ENCODE measurements at places on chromosomes 7 and 10.

DNA sequence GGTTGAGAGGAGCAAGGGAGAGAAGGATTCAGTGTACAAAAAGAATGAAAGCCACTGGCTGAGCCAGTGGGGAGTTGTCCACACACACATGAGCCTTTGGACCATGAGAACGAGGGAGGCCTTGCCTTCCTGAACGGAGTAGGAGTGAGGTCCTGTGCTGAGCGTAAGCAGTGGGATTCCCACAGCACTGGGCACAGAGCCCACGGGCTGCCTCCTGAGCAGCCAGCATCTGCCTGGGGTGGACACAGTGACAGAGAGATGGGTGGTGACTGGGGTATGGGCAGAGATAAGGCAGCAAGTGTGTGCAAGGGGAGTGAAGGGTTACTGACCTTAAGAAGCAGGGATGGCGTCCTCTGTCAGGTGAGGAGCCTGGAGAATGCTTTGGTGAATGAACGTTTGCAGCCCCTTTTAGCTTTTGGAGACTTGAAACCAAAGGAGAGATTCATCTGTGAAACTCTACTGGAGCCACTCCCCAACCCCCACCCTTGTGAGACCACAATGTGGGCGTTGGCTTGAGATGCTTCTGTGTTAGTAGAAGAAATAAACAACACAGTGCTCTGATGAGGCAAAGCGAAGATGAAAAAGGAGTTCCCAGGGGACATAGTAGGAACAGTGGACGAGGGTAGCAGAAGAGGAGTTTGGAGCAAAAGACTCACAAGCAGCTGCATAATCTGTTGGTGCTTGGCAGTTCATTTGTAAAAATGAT lies 56.5 kb downstream of the FIGNL1 start:
- no peak for DNase-seq

- no peak for DNase-seq
Observed at GRCh38 chr10:27072436-27073114, 27.7 kb downstream of the ANKRD26 start.

DNA sequence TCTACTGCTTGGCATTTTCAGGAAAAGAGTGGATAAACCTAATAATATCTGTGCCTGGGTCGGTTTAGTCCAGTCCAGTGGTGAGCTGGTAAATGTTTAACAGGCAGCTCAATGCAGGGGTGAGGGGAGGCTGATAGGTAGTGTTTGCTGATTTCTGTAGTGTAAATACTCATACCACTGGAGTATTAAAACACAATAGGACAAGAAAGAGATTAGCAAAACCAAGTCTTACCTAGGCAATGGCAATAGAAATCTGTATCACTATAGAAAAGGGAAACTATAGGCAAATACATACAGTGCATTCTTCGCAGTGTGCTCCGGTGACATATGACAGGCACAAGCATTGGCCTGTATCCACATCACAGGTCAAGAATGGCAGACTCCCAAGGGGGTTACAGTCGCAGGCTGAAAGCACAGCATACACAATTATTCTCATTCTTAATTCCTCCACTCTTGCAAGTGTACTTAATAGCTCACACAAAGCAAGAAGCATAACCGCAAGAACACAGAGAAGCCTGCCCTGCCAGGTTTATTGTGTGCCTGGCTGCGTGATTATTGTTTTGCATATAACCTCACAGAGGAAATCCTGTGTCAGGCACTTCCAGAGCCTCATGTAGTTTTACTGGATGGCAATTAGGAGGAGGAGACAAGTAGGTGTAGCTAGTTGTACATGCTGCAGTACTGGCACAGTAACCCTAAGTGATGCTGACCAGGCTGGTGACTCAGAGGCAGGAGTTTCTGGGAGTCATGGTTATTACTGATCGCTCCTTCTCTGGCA lies 35.0 kb downstream of the LAMB4 start:
- DNase-seq = no peak

- DNase-seq = no peak
Observed at GRCh38 chr10:127081851-127082345, 114.5 kb downstream of the INSYN2A start.

DNA sequence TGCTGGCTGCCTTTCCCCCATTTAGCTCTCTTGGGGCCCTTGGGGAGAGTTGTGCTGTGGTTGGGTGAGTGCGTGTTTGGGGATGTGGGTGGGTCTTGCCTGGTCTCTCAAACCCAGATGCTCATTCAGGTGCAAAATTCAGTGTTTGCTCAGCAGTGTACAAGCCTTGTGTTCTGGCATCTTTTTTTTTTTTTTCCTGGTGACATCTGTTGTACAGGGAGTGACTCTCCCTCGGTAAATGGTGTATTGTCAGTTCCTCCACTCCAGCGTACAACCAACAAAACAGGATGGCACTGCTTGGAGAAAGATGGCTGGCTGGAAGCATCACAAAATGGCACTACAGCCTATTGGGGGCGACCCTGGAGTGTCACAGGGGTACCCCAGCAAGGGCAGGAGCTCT lies 75.5 kb downstream of the LRMDA start:
- DNase-seq = no peak

DNA sequence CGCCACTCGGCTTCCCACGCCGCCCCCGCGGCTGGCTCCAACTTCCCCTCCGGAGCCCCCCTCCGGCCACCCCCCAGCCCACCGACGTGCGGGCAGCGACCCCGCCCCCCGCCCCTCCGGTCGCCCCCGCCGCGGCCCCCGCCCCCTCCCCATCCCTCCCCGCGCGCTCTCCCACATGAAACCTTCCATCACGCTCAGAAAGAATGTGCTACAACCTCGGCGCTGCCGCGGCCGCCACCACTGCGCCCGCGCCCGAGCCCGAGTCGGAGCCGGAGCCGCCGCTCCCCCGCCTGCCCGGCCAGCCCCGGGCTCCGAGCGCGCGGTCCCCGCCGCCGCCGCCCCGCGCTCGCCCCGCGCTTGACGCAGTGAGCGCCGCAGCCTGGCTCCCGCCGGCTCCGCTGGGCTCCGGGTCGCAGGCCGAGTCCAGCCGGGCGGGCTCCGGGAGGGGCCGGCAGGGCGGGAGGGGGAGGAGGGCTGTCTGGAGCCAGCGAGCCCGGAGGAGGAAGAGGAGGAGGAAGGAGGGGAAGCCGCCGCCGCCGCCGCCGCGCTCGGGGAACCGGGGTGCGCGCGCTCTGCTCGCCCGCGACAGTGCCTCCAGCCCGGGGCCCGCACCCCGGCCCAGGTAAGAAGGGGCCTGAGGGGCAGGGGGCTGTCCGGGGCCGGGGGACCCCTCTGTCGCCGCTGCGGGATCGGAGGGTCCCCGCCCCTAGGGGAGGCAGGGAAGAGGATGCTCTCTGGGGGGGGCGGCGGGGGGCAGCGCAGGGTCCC lies 4.3 kb upstream of the ELFN1 start:
- DNase-seq = no peak

DNA sequence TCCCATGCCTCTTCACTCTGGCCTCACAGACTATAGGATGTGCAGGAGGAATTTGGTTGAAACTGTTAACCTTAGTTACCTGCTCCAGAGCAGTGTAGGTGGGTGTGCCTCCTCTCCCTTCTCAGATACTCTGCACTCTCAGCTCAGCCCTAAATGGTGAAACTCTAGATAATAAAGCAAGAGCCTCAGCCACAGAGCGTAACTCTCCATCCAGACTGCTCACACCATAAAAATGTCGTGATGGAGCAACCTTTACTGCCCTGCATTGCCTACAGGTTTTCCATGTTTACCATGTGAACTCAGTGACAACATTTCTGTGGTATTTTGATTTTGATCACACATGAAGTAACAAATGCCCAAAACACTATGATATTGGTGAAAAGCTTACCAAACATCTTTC lies 227.7 kb downstream of the CREB5 start:
- no peak for DNase-seq

DNA sequence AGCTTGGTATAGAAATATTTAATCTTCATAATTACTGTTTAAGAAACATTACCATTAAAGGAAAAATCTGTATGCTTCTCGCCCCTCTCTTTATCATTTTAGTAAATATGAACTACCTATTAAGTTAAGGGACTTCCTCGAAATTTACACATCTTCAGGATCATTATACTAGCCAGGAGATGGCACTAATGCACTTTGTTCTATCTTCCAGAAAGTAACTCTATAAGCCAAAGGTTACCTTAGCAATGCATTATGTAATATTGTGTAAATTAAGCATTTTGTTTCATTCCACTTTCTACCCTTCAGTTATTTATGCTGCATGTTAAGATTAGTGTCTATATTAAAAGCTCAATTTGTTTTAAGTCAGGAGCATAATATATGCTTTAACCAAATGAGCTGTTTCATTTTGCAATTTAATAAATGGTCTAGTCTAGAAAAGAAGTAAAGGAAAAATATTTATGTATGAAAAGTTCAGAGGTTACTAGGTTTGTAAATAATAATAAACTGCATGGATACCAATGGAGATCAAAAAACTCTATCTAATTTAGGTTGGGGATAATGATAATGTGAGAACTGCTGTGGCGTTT lies 128.5 kb downstream of the ANKRD7 start:
- no peak for DNase-seq

GRCh38 chr10:76150876-76151288 lies 719.5 kb downstream of the LRMDA start:
- no peak for DNase-seq

DNA sequence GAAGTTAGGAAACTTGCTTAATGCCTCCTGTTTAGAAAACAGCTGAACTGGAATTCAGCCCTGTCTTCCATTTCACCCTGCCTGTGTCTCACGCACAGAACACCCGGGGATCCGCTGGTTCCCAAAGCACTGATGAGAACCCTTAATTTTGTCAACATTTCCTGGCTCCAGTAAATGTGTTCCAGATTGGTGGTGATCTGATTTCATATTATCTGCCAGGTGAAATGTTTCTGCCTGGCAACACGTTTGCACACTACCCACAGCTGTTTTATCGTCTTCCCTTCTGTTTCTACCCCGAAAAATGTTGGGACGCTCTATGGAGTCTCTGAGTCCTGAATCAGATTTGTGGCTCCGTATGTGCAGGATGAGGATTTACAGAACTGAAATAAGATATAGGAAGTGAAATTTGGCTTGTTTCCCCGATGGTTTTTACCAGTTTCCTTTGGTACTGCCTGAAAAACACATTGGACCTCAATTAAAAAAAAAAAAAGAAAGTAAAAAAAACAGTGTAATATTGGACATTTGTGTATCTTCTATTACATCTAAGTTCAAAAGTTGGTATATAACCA lies 29.0 kb downstream of the MRC1 start:
- no peak for DNase-seq

DNA sequence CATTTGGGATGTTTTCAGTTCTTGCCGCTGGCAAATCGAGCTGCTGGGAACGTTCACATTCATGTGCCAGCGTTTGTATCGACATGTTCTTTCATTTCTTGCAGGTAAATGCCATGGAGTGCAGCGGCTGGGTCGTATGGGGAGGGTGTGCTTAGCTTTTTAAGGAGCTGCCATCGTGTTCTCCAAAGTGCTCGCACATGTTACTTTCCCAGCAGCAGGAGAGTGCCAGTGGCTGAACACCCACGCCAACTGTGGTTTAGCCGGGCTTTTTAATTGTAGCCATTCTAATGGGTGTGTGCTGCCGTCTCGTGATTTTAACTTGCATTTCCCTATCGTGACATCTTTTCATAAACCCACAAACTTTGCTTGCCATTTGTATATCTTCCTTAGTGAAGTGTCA lies 11.6 kb upstream of the BNIP3 start:
- DNase-seq = no peak

DNA sequence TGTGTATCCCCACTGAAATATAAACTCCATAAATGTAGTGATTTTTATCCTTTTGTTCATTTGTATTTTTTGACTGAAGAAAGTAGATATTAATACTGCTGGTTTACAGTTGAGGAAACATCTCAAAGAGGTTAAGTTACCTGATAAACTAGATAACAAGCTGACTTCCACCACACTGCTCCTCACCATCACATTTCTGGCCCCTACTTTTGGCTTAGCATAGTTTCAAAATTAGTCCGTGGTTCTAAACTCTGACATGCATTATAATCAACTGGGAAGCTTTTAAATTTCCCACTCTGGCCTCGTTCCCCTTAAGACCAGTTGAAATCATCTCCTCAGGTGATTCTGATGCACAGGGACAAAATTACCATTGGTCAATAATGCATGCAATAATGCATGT lies 43.5 kb downstream of the ANKIB1 start:
- DNase-seq = no peak

GRCh38 chr10:129715805-129716204 lies 248.3 kb downstream of the EBF3 start:
- DNase-seq = no peak

DNA sequence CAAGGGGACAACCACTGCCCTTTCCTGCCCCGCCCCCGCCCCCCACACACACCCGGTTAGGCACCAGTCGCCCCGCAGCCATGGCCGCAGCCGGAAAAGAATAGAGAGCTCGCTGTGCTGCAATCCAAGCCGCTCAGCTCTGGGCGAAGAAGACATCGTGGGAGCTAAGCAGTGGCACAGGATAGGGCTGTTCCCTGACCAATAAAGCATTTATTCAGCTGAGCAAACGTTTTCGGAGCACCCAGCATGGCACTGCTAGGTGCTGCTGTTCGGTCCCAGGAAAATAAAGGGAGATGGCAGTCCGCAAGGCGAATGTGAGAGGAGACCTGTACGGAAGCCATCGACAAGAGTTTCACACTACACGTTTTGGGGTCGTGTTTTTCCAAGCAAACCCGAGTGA lies 18.3 kb downstream of the SKIDA1 start:
- no peak for DNase-seq

- DNase-seq = no peak
Observed at GRCh38 chr7:96530786-96531185, 178.9 kb downstream of the SEM1 start.

DNA sequence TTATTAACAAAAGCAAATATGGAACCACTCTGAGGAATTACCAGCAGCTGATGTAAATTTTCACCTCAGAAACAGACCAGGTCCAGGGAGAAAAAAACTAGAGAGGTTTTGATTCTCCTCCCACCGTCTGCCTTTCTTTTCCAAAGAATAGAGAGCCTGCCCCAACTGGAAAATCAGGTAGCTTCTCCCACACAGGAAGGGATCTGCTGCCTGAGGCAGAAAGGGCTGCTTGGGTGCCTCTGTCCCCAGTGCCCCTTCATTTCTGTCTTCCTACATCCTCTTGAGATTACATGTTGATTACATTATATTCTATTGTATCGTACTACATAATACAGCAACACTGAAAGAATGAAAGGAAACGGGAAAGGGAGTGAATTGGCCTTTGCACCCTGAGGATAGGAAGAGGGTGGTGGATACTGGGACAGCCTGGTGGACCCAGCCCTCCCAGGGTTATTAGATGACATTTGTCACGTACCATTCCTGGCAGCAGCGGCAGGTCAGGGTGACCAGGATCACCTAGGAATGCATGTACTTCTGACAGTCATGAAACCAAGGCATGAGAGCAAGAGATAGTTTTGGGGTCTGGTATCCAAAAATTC lies 8.9 kb downstream of the ST8SIA6 start:
- no peak for DNase-seq

- DNase-seq = no peak
Observed at GRCh38 chr10:131445623-131446022, 134.1 kb upstream of the TCERG1L start.

- no peak for DNase-seq
Observed at GRCh38 chr7:155458111-155458877, at the start of gene EN2. TSS of gene EN2 (plus strand) at chr7:155458129. CDS start at chr7:155458378, 249 bp downstream.

DNA sequence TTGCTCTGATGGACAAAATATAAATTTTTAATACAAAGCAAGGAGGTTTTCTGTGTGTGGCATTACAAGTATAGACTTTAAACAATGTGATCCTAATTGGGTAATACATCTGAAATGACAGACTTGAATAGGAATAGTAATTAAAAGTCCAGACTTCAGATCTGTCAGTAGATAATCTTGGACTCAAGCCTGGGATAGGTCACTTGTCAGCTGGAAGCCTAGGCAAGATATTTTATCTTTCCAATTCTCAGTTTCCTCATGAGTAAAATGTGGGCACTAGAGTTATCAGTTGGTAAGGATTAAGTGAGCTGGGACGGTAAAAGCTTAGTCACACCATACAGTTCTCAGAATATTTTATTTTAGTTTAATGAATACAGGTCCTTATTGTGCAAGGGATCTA lies 10.4 kb upstream of the ZMYND11 start:
- no peak for DNase-seq

Data from stimulated activated CD8-positive, alpha-beta memory T cell treated with anti-CD3 and anti-CD28 coated beads, Interleukin-12 subunit alpha, Interleukin-12 subunit beta, amount 100 ng/mL, for 4 hours (primary cell).